Right renal pelvis (tissue), 4 donors: ENCODE measurements at places on chromosomes 7 and 10.

DNA sequence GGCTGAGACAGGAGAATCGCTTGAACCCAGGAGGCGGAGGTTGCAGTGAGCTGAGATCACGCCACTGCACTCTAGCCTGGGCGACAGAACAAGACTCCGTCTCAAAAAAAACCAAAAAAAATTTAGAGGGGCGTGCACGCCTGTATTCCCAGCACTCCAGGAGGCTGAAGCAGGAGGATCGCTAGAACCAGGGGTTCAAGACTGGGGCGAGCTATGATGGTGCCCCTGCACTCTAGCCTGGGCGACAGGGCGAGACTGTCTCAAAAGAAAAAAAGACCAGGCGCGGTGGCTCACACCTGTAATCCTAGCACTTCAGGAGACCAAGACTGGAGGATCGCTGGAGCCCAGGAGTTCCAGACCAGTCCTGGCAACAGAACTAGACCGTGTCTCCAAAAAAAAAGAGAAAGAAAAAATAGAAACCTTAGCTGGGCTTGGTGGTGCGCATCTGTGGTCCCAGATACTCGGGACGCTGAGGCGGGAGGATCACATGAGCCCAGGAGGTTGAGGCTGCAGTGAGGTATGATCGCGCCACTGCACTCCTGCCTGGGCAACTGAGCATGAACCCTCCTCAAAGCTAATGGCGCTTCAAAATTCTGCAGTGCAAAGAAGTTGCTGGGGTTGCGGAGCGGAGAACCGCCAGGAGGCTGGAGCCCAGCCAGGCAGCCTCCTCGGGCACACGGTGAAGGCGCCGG is 382 bp upstream of the MBLAC1 start:
- DNase-seq = no peak

GRCh38 chr10:93336110-93336509 is 146.0 kb downstream of the MYOF start:
- no peak for DNase-seq

DNA sequence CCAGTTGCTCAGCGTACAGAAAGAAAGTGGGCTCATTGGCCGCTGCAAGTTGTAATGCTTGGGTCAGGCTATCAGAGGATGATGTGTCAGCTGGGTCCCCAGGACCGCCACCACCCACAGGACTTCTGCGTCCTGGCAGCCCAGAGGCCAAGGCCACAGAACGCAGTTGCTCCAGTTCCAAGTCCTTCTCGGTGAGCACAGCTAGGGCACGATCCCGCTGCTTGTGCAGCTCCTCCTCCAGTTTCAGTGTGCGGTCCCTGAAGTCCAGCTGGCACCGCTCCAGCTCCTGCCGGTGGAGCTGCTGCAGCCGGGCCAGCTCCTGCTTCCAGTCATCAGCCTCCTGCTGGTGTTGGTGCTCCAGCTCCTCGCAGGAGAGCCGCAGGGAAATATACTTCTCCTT is 3.0 kb downstream of the GCC1 start:
- DNase-seq = no peak

DNA sequence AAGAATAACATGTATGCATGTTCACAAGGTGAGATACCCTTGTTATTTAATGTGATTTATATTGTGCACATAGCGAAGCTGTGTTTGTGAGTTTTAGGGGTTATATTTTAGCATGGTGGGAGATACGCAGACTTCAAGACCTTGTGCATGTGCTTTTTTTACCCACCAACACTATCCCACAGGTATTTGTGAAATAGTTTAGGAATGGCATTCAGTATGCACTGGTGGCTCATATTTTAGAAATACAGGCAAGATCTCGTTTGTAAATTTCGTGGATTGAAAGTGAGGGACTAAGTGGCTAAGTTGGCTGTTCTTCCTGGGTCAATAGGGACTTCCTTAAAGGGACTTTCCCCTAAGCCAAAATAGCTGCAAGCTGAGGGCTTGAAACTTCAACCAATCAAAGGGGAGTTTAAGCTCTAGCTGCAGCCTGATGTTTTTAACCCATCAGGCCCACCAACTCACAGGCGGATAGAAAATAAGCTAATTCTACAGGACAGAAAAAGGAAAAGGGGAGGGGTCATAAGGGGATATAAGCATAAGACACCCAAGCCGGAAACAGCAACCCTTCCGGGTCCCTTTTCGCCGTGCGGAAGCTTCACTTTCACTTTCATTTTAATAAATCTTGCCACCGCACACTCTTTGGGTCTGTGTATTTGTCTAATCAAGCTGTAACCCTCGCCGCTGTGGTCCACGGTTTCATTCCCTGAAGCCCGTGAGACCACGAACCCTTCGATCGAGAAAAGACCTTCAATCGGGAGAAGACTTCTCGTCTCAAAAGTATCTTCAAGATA is 291.0 kb downstream of the GPR158 start:
- no peak for DNase-seq

- DNase-seq = no peak
Measured at GRCh38 chr10:68231817-68232251, at the start of gene ATOH7. TSS of gene ATOH7 (minus strand) at chr10:68232113. CDS start at chr10:68231677, 436 bp downstream.

GRCh38 chr7:35721288-35721687 is 26.4 kb upstream of the HERPUD2 start:
- no peak for DNase-seq

GRCh38 chr7:4556868-4557793 is 125.0 kb upstream of the FOXK1 start:
- DNase-seq = no peak
